ENCODE measurements at places on chromosomes 4 and X.

- DNase-seq: no peak
Measured at GRCh38 chr4:47490550-47490949, 5.5 kb downstream of the ATP10D start.

DNA sequence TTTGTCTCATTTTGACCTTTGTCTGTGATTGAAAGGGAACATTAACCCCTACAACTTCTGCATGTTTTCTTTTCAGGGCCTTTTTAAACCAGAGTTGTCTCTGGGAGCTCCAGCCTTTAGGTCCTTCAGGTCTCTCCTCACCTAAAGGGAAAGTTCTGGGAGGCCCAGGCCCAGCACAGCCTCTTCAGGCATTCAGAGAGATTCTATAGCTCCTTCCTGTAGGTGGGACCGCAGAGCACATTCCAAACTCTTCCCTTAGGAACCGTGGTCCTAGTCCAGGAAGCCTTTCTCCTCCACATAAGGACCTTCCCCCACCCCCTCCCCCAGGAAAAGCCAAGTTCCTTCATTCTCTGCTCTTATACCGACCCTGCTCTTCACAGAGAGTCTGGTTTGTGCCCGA is 14.9 kb downstream of the NKX6-1 start:
- DNase-seq: no peak

GRCh38 chrX:81120258-81120935 is 81.3 kb downstream of the HMGN5 start:
- DNase-seq: no peak

DNA sequence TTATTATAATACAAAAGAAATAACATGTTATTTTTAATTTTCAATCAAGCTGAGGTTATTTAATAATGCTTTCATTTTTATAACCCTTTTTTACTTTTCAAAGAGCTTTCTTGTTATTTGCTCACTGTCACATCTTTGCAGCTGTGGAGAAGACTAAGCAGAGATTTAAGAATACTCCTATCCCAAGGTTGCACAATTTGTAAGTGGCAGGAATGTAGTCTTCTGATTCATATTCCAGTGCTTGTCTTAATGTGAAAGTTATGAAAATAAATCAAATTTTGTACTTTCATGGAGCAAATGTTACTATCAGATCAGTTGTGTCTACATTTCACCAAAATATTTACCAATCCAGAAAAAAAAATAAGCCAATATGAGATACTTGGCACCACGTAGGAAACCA is 86.6 kb downstream of the DDIT4L start:
- no peak for DNase-seq

- DNase-seq: no peak
Measured at GRCh38 chrX:68632491-68632890, 15.0 kb upstream of the STARD8 start.

GRCh38 chr4:182593864-182594263 is 323.3 kb downstream of the DCTD start:
- no peak for DNase-seq

- no peak for DNase-seq
Measured at GRCh38 chrX:5536261-5536660, 692.4 kb downstream of the NLGN4X start.

DNA sequence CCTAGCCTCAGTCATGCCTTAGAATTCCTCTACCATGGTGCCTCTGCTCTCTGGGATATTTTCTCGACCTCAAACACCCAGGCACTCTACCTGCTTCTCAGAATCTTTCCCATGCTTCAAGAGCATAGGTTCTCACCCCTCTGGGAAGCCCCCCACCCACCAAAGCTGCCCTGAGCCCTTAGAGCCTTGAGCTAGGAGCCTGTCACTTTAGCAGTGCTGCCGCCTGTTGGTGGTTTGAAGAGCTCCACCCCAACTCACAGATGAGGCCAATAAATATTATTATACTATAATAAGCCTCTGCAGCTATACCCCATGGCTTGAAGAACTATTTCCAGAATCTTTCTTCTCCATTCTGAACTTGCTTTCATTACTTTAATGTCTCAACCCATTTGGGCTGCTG is 109.7 kb downstream of the RTL5 start:
- DNase-seq: peak; percentile 7

DNA sequence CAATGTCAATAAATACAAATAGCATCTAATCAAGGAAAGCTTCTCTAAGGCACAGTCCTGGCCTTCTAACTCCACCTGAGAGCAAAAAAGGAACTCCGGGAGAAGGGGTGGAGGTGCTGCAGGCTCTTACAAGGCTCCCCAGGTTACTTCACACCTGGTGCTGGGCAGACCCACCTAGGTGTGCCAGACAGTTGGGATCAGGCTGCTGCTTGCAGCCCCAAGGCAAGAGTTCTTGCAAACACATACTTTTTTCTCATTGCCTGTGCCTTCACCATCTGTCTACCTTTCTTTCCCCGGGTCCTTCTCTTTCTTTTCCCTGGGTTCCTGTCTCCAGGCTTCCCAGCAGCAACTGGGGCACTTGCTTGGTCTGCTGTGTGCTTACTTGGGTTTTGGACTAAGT is 81.4 kb upstream of the STIM2 start:
- no peak for DNase-seq

- no peak for DNase-seq
Measured at GRCh38 chr4:111806331-111806730, 338.9 kb upstream of the FAM241A start.

GRCh38 chr4:134219043-134219442 is 17.5 kb upstream of the PABPC4L start:
- DNase-seq: no peak

DNA sequence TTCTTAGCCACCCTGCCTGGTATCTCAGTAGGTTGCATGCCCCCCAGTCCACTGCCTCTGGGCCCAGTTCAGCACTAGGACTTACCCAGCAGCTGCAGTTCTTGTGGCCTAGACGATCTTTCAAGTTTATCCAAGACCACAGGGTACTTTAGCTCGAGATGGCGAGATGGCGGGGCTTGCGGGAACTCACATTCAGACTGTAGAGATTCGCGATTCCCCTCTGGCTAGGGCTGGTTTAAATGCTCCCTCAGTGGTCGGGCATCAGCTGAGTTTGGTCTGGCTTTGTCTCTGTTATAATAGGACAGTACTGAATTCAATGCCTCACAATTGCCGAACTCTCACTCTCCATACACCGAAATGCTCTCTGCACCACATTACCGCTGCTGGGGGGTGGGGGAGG is 18.4 kb upstream of the RFC1 start:
- no peak for DNase-seq

- DNase-seq: no peak
Measured at GRCh38 chr4:109574443-109574850, 14.4 kb downstream of the MCUB start.

- no peak for DNase-seq
Measured at GRCh38 chrX:21479695-21480270, 105.6 kb downstream of the CNKSR2 start.

- DNase-seq: no peak
Measured at GRCh38 chrX:433771-434170, 47.1 kb upstream of the PPP2R3B start.

DNA sequence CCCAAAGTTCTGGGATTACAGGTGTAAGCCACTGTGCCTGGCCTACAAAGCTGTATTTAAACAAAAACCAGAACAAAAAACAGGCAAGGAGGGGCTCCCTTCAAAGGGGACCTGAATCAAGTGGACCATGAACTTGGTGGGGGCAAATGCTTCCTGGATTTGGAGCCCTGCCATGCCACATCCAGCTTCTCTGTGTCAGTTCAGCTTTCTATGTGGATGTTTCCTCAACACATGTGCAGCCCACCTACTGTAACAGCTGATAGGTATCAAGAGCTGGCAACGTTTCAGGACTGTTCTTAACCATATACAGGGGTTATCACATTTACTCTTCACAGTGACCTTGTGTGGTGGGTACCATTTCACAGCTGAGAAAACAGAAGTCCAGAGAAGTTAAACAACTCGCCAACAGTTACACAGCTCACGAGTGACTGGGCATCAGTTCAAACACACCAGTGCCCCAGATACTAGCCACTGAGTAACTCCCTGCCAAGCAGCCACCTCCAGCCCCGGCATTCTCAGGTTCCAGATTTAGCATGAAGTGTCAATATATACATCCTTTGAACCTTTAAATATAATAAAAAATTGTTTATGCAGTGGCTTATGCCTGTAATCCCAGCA is 7.5 kb downstream of the GPR143 start:
- no peak for DNase-seq

- DNase-seq: no peak
Measured at GRCh38 chr4:1236103-1236641, 12.8 kb downstream of the CTBP1 start.

- DNase-seq: no peak
Measured at GRCh38 chr4:142473960-142474338, 372.2 kb downstream of the INPP4B start.

- no peak for DNase-seq
Measured at GRCh38 chr4:133151341-133151690, 2.2 kb downstream of the PCDH10 start.

GRCh38 chr4:26583538-26583864 is 383 bp upstream of the TBC1D19 start:
- DNase-seq: no peak

- DNase-seq: no peak
Measured at GRCh38 chr4:136306361-136306760, 1225.9 kb downstream of the PCDH18 start.

DNA sequence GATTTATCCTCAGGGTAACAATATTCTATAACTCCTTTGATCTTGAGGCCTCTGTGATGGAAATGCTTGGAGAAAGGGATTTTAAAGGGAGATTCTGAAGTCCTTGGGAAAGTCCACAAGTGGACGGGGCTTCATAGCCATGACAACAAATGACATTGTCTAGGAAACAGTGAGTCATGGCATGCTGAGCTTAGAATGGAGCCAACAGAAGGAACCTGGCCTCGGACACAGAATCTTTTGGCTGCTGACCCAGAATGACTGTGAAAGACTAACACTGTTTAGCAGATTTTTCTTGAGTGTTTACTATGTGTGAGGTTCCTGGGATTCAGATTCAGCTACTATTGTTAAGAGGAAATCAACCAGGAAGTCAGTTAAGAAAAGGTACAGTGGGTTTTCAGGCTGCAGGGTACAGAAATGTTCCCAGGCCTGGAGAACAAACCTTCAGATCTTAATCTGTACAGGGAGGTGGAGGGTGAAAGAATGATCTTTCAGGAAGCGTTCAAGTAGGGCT is 18.1 kb upstream of the CXCL2 start:
- no peak for DNase-seq

DNA sequence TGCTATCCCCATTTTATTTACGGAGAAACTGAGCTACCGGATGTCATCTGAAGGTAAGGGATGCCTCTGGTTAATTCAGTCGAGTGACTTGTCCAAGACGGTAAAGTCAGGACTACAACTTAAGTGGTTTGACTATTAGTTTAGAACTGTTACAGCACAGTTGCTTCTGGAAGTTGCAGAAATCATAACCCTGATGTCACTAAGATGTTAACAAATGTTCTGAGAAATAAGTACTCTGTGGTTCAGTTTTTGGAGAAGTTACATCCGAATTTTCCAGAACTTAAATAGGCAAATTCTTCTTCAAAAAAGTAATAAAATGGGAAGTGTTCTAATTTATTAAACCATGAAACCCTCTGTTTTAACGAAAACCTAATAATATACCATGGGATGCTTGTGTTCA is 3.1 kb downstream of the PPA2 start:
- no peak for DNase-seq

DNA sequence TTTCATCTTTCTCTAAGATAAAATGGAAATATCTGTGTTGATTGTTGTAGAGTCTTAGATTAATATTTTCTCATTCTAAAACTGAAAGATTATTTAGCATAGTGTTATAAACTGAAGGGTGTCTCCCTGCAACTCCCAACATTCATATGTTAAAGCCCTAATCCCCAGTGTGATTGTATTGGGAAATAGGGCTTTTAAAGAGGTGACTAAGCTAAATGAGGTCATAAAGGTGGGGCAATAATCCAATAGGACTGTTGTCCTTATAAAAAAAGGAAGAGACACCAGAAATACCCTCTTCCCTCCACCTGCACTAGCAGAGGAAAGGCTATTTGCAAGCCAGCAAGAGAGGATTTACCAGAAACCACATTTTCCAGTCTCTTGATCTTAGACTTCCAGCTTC is 1626.4 kb downstream of the C4orf33 start:
- DNase-seq: no peak

DNA sequence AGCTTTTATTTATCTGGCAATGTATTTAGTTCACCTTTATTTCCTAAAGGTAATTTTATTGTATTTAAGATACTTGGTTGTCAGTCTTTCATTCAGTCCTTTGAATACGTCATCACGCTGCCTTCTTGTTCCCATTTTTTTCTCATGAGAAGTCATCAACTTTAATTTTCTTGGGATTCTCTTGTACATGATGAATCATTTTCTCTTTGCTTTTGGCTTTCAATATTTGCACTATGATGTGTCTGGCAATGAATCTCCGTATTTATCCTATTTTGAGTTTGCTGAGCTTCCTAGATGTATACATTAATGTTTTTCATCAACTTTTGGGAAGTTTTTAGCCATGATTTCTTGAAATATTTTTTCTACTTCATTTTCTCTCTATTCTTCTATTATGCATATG is 28.4 kb downstream of the CLDN2 start:
- DNase-seq: no peak

GRCh38 chrX:40152741-40153344 is 55.1 kb upstream of the BCOR start:
- no peak for DNase-seq

DNA sequence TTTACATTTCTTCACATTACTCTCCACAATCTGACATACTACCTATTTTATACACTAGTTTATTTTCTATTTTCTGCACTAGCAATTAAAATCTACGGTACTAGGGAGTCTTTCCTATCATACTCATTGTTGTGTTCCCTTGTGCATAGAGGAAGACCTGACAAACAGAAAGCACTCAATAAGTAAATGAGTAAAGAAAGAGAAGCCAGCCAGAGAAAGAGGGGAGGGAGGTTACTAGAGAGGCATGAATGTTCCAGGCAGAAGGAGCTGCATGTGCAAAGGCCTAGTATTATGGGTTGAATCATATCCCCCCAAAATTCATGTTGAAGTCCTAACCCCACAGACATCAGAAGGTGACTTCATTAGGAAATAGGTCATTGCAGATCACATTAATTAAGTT is 114.0 kb downstream of the ZAR1 start:
- DNase-seq: no peak

DNA sequence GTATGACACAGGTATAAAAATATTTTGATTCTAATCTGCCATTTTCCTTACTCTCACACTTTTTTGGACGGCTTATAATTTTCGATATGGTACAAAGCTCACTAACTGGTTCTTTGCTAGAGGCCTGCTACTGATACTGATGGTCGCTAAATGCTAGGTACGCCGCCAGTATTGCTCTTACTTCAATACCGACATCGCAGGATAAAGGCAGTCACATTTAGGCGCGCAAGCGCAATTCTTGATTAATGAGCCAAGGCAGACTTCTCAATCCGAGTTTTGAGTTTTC is 557 bp upstream of the USP38 start:
- DNase-seq: no peak

- DNase-seq: no peak
Measured at GRCh38 chr4:129146639-129147038, 50.7 kb downstream of the C4orf33 start.

- no peak for DNase-seq
Measured at GRCh38 chr4:113272523-113272922, 223.1 kb downstream of the ANK2 start.

GRCh38 chr4:67084783-67085182 is 460.5 kb downstream of the CENPC start:
- no peak for DNase-seq

- no peak for DNase-seq
Measured at GRCh38 chr4:88865046-88865445, 167.4 kb upstream of the NAP1L5 start.

Measured in stimulated activated CD8-positive, alpha-beta memory T cell treated with anti-CD3 and anti-CD28 coated beads, Interleukin-2, amount 100 ng/mL, for 48 hours (primary cell).